OCI-LY7 (cell line): ENCODE measurements at places on chromosomes 3 and 15. TPM values are rescaled to one million over a fixed set of nuclear protein-coding genes. Genes with fewer than 3 reads are reported as not detected.

RTP3 gene
- total RNA-seq: 0.37 and 0.74 TPM in 2 replicates

ANKUB1 gene
- not detected in 2 replicates for total RNA-seq

GOLGA8J gene
- not detected in 2 replicates for total RNA-seq

RPL14 gene
- 2,858 and 3,153 TPM in 2 replicates for total RNA-seq

RETNLB gene
- total RNA-seq: not detected in 2 replicates
